ENCODE measurements at places on chromosomes 1 and 21.
A peak's percentile ranks its signal among the peaks of the same experiment; 100 is the strongest.

GRCh38 chr1:115595279-115596079 lies 46.3 kb upstream of the VANGL1 start:
- DNase-seq, result peak; percentile 55

- no peak for DNase-seq
These were observed 177.1 kb downstream of the MAGI3 start for GRCh38 chr1:113567427-113567826.

DNA sequence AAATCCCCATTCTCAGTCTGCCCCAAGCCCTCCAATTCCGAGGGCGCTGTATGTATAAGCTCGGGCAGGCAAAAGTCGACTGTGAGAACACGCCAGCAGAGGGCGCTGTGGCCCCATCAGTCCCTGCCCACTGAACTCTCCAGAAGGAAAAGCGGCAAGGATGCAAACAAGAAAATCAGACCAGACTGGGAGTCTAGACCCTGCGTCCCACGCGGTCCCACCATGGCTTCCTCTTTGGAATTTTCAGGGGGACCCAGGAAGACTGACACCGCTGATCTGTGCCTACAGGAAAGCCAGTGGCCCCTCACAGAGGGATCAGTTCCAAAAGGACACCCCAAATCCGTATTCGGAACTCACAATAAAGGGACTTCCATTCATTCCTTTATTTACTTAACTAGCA lies 19.5 kb downstream of the TEX35 start:
- peak; percentile 89 for DNase-seq

- no peak for DNase-seq
These were observed 35.1 kb upstream of the EYA3 start for GRCh38 chr1:28123461-28123961.

Measured in hematopoietic multipotent progenitor cell treated with erythropoietin and hydrocortisone succinate and interleukin-3 and kit ligand, for 17 days (in vitro differentiated cells).